ENCODE measurements at places on chromosomes 12 and 14.

- no peaks in the 10 kb centered on the region for H3K27me3 ChIP-seq
- DNase-seq = no peak
- no peaks in the 10 kb centered on the region for H3K4me1 ChIP-seq
- H3K27ac ChIP-seq = no peak overlapping the region
Measured at GRCh38 chr14:50599700-50600444, 39.9 kb downstream of the ATL1 start.

- no peaks in the 10 kb centered on the region for H3K27me3 ChIP-seq
- H3K27ac ChIP-seq = no peak overlapping the region
- H3K36me3 ChIP-seq = peaks cover 18% of the 10 kb centered on the region
- peaks cover 1% of the 10 kb centered on the region for H3K4me1 ChIP-seq
Measured at GRCh38 chr12:112986291-112986800, 8.0 kb downstream of the OAS2 start.

- no peaks in the 10 kb centered on the region for H3K36me3 ChIP-seq
- no peaks in the 10 kb centered on the region for H3K4me1 ChIP-seq
- no peaks in the 10 kb centered on the region for H3K27me3 ChIP-seq
- H3K4me3 ChIP-seq = no peak overlapping the region
- H3K27ac ChIP-seq = no peak overlapping the region
- no peak for DNase-seq
Measured at GRCh38 chr12:66275040-66275439, 27.3 kb upstream of the HELB start.

- no peak for DNase-seq
- H3K27ac ChIP-seq = no peak overlapping the region
- H3K4me3 ChIP-seq = no peak overlapping the region
- no peaks in the 10 kb centered on the region for H3K4me1 ChIP-seq
Measured at GRCh38 chr14:38731962-38732361, 371.1 kb downstream of the SEC23A start.
